ENCODE measurements at places on chromosomes 5 and 9.

- DNase-seq: no peak
Observed at GRCh38 chr5:148853868-148854267, 27.5 kb downstream of the ADRB2 start.

DNA sequence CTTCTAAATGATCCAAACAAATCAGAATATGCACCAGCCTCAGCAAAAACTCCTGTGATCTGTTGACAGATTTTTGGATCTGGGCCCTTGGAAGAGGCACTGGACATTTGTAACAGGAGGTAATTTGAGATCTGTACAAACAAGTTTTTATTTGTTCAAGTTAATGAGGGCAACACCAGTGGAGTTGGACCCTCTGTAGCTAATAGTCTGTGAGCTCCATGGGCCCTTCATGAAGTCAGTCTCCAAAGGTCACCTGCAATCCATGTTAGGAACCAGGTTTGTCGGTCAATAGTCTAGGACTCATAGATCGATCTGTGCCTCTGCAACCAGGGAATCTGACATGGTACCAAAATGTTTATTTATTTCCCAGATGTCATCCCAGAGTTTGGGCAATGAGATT, 40.9 kb downstream of the PAM start:
- DNase-seq: no peak

- no peak for DNase-seq
Observed at GRCh38 chr9:92641092-92641809, 28.7 kb downstream of the IPPK start.

DNA sequence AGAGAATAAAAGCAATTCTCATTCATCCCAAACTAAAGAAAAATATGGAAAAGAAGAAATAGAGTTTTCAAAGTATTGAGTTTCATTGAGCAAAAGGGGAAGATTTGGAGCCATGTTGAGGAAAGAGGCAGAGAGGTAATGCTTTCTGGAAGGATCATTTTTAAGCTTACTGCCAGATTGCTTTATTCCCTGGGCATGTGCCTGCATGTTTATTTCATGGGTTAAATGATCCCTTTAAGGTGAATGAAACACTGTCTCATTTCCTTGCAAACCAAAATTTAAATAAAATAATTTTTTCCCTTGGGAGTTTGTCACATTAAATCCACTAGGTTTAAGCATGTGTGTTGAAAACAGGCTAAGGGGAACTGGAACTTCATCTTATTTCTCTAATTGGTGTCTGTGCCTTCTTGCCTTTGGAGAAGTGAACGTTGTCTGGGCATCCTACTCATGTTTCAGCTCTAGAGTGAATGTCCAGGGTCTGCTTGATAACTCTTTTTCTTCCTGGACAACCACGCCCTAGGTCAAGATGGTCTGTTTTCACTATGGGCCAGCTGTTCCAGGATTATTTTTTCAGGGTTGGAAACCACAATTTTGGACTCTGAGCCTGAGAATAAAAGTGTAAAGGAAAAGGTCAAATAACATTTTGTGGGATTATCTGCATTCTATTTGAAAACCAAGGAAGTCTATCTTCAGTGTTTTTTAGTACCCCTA, 114.1 kb upstream of the ELL2 start:
- no peak for DNase-seq

DNA sequence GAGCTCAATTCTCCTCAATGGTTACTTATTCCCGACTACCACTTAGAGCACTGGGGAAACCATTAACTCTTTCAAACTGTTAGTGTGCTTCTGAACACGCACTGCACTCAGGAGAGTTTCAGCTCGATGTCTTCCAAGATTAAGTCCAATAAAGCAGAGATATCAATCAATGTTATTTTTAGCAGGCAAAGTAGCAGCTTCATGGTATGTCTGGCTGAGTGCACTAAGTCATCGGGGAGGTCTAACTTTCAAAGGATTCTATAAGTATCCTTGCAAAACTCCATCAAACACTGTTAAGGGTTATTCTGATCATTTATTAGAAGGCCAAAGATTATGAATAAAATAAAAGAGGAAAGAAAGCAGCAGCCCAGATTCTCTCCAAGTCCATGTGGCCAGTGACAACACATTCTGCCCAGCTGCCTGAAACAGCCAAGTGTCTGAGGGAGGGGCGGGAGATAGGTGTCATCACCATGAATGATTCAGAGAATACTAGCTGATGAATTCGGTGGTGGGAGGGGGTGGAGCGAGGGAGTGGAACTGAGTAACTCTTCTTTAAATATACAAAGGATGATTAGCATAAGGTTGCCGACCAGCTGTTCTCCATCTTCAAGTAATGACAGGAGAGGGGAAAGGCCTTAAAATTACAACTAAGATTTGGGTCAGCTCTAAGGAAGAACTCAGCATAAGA, 21.3 kb downstream of the NREP start:
- no peak for DNase-seq

- DNase-seq: no peak
Observed at GRCh38 chr5:8363138-8363537, 494.2 kb downstream of the MTRR start.

- DNase-seq: no peak
Observed at GRCh38 chr9:121889990-121890563, 203.0 kb downstream of the TTLL11 start.

- DNase-seq: no peak
Observed at GRCh38 chr9:113616116-113616515, 152.6 kb downstream of the RGS3 start.

GRCh38 chr5:146825033-146825432, 53.5 kb downstream of the PPP2R2B start:
- DNase-seq: no peak

GRCh38 chr5:166648736-166649135, 1642.7 kb upstream of the WWC1 start:
- DNase-seq: no peak

DNA sequence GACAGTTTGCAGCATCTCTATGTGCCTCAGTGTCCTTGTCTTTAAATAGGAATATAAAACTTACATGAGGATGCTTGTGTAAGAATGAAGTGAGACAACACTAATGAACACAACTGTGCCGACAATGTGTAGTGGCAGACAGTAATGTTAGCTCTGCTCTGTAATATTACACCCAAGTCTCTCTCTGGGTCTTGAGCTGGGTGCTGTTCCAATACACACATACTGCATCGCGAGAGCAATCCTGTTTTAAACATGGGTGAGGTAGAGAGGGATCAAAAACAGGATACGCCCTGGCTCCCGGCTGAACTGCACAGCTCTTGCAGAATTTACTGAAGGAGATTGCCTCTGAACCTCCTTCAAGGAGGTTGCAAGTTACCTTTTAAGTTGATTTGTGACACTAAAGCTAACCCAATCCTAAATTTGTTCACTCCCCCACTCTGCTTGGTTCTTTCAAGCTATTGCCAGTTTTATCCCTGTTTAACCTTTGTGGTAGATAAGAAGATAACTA, 155.2 kb upstream of the ISL1 start:
- DNase-seq: no peak

- DNase-seq: no peak
Observed at GRCh38 chr5:132060501-132061161, at the start of gene IL3. Gene IL3, plus strand, starts transcription at chr5:132060655. Its CDS starts 52 bp downstream, at chr5:132060707.

DNA sequence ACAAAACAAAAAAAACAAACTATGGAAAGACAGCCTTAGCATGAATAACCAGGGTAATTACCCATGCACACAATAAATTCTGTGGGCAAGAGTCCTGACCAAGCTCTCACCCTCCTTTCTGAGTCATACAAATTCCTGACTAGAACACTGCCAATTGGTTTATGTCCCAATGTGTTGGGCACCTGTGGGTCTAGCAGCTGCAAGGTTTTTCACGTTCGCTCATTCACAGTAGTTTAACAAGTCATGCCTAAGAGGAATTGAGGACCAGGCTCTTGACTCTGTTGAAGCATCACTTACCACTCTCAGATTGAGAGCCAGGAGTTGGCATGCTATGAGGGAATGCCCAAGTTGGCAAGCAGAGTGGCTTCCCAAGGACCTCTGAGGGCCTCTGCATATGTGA, 205.5 kb upstream of the SLC24A2 start:
- no peak for DNase-seq

DNA sequence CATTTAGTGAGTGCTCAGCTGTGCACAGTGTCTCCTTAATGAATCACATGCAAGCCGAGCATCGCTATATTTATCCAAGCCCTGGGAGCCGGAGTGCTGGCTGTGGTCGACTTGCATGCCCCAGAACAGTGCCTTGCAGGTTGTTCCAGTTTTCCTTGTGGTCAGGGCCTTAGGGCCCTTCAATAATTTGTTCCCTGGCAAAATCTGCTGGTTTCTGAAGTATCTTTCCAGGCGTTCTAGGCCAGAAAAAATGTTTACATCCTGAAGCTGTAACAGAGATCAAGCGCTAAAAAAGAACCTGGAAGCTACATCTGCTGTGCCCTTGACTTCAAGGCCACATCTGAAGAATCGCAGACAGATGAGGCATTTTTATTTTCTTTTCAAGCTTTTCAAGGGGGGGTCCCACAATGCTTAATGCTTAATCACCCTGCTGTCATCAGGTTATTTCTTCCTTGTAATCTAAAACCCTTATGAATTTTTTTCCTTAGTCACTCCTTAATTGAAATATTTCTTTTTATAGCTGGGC, 105.8 kb downstream of the DOCK2 start:
- no peak for DNase-seq

- DNase-seq: no peak
Observed at GRCh38 chr9:90988318-90988717, 186.7 kb downstream of the SYK start.

GRCh38 chr9:8726692-8727091, 927.1 kb upstream of the DMAC1 start:
- no peak for DNase-seq

DNA sequence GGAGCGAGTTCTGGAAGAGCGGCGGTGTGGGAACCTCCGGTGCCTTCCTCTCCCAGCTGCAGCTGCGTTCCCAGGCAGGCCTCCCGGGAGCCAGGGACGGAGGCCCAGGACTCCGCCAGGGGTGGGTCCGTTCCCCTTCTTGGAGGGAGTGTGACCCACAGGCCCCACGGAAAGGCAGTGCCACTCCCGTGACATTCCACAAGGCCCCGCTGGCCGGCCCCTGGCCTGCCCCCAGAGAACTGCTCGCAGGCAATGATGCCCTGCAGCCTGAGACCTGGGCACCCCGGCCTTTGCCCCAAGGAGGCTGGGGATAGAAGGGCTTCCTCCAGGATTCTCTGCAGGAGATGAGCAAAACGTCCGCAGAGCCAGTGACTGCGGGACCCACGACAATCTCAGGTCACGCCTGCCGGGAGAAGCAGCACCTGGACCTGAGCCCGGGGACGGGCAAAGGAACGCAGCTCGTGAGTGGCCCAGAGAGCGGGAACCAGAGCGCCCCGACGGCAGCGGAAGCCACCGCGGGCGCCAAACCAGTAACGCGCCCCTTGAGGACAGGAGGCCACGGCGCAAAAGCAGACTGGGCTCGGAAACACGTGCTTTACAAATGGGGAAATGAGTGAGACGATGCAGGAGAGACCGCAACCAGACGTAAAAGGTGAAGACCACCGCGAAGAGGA, 9.3 kb downstream of the OBP2B start:
- no peak for DNase-seq

DNA sequence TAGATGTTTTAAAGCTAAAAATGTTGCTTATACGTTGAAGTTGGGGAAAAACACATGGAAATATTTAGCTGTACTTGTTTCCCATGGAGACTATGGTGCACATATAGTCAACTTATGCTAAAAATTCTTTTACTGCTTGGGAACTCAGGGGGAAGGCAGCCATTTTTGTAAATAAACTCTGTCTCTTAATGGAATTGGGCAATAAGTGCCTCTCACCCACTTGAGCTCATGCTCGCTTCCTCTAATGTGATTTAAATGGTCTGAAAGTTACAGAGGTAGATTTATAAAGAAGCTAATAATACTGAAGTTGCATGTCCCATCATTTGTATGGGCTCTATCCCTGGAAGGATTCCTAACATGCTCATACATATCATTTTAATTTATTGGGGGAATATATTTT, 523.8 kb downstream of the RASEF start:
- no peak for DNase-seq

- DNase-seq: no peak
Observed at GRCh38 chr5:112973036-112973435, 3.6 kb upstream of the DCP2 start.

DNA sequence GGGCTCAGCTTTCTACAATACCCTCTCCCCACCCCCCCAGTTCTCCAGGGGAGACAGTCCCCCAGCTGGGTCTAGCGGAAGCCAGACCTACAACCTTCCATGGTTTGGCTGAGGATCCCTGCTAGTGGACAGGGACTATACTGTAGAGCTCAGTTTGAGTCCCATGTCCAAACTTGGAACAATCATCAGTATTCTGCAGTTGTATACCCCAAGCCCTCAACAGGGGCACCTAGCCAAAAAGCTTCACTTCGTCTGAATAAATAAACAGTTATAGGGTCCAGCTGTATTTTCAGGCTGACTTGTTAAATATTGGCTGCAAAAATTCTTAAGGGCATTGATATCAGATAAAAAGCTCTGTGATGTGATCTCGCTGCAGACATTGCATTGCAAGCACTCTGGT, 15.4 kb upstream of the C9 start:
- DNase-seq: no peak
